ENCODE measurements at places on chromosomes 2 and 18. TPM values are rescaled to one million over a fixed set of nuclear protein-coding genes. Genes with fewer than 3 reads are reported as not detected.

CRYBA2 gene
- not detected for total RNA-seq

CFC1 gene
- not detected for total RNA-seq

SAP130 gene
- 17.2 TPM for total RNA-seq

SLC14A1 gene
- total RNA-seq = 2.2 TPM

RTKN gene
- total RNA-seq = 10.6 TPM

PTPRN gene
- not detected for total RNA-seq

SMPD4 gene
- 26.5 TPM for total RNA-seq

MGAT5 gene
- 41.7 TPM for total RNA-seq

CFAP221 gene
- total RNA-seq = 3.4 TPM

Measured in posterior vena cava (tissue), 2 donors.